ENCODE measurements at places on chromosomes 11 and 22.

GRCh38 chr11:2164861-2165555, 4.0 kb upstream of the INS start:
- DNase-seq, result no peak

DNA sequence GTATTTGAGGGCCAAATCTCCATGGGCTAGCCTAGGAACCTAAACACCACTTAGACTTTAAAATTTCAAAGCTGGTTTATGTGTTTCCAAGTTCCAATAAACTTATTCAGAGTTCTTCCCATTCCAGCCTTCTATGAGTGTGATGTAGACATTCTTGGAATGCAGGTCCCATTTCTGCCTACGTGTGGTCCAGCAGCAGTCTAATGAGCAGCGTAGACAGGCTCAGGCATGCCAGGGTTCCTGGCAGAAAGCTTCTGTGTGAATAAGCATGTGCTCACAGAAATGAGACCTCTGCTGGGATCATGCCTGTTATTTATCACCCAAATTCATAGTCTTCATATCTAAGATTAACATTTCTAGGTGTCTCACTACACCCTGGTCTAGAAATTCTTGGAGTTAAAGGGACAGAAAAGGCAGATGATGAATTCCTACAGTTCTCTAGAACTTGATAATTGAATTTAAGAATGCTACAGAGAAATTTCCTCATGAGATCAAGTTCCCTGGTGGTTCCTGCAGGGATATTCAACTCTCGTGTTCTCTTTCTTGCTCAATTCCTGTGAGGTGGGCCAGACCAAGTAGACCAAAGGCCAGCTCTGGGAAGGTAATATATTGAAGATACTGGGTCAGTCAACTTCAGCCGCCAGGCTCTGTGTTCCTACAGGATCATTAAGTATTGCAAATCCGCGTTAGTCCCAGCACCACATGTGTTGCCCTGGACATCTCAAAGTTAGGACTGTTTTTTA, 17.6 kb downstream of the RNF185 start:
- DNase-seq, result peak; percentile 45

GRCh38 chr11:35735903-35736302, 73.3 kb downstream of the TRIM44 start:
- DNase-seq, result no peak

- DNase-seq, result no peak
Observed at GRCh38 chr11:11426226-11426952, 73.3 kb upstream of the CSNK2A3 start.

- DNase-seq, result no peak
Observed at GRCh38 chr11:35200811-35201341, 61.9 kb downstream of the CD44 start.

DNA sequence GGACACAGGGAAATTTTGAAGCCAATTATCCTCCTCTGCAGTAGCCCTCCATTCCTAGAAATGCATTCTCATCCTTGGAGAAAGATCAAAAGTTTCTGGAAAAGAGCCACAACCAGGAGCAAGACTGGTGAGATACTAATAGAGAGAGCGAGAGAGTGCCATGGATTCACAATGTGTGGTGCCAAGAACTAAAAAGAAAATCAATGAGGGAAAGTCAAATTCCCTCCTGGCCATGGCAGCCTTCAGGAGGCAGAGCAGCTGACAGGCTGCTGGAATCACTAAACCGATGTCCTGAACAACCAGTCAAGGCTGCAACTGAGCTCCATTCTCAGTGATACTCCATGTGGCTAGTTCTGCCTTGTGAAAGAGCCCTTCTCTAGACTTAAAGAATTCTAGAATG, 561.0 kb downstream of the SOX6 start:
- DNase-seq, result no peak

DNA sequence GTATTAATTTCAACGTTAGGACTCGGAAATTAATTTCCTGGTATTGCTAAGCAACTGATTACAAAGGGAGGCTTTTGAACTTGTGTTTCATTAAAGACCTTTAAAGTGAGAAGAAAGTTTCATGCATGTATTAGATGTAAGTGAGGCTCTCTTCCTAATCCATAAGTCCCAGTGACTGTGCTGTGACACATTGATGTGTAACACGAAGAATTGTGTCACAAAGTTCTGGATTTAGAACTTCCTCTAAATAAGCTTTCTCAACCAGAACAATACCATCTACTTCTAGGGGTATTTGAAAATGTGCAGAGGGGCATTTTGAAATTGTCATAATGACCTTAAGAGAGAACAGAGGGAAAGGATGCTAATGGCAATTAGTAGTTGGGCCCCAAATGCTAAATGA, 14.4 kb downstream of the DCUN1D5 start:
- no peak for DNase-seq

- no peak for DNase-seq
Observed at GRCh38 chr11:131875611-131876010, 505.2 kb downstream of the NTM start.

DNA sequence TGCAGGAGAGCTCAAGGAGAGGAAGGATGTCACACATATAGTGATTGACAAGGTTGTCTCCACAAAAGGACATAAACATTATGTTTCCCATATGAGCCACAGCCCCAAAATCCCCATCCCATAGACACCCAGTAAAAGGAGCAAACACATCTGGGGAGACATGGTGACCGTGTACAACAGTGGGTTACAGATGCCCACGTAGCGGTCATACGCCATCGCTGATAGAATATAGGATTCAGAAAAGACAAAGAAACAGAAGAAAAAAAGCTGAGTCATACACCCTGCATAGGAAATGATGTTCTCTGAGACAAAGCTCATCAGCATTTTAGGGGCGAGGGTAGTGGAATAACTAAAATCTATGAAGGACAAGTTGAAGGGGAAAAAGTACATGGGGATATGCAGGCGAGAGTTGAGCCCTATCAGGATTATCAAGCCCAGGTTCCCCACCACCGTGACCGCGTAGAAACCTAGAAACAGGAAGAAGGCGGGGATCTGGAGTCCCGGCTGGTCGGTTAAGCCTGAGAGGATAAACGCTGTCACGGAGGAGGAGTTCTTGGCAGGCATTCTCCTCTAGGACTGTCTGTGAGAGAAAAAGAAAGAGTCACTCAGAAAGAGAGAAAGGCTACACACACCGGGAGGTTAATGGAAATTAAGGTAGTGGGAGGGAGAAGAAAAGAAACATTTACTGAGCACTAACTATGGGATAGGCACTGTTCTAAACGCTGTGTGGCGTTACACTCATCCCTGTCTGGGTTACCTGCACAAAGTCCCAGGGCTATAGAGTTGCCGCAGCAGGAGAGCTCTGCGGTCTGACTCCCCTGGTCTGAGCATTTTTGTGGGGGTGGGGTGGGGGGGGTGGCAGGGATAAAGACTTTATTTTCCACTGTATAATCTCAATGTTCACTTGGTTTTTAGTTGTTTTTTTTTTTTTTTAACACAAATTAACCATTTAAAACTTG, 36.1 kb upstream of the OR8B8 start:
- no peak for DNase-seq

GRCh38 chr11:118048472-118049370, 28.2 kb upstream of the TMPRSS4 start:
- DNase-seq, result no peak

- DNase-seq, result no peak
Observed at GRCh38 chr22:30017375-30018223, 62.7 kb upstream of the HORMAD2 start.

DNA sequence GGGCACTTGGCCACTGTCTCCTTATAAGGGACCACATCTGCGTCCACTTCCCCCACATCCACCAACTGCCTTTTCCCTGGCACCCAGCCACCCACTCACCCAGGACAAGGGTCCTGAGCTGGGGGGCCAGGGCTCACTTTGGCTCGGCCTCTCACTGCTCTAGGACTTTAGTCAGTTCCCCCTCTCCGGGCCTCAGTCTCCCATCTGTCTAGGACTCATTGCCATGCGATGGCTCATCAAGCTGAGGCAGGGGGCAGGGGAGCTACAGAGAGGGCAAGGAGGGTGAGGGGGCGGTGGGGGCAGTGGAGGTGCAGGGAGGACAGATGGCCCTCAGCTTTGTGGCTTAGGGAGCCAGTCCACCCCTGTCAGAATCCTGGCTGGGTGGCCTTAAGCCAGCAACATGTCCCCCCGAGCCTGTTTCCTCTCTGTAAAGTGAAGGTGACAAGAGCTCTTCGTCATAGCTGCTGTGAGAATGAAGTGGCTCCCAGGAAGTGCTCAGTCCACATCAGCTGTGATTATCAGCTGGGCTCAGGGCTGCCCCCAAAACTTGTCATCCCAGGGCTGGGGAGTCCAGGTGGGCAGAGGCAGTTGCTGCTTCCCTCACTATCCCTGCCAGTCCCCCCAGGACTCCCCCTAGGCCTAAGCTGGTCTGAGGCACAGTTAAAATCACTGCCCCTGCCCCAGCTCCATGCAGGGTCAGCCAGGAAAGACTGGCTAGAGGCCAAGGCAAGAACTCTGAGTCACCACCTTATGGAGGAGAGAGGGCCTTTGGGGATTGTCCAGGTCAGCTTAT, 14.9 kb downstream of the RAC2 start:
- DNase-seq, result peak; percentile 53

DNA sequence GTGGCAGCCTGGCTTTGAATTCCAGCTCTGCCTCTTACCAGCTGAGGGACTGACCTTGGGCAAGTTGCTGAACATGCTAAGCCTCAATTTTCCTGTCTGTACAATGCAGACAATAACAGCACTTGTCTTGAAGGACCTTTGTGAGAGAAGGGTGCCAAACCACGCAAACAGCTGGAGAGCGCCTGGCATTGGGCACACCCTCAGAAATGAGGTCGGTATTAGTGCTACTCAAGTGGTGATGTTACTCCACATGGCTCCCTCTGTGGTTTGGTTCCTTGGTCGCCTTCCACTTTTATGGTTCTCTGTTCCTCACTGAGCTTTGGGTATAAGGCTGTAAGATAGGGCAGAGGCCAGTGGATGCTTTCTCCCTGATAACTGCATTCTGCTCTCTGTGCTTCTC, 8.2 kb downstream of the UBASH3B start:
- no peak for DNase-seq

DNA sequence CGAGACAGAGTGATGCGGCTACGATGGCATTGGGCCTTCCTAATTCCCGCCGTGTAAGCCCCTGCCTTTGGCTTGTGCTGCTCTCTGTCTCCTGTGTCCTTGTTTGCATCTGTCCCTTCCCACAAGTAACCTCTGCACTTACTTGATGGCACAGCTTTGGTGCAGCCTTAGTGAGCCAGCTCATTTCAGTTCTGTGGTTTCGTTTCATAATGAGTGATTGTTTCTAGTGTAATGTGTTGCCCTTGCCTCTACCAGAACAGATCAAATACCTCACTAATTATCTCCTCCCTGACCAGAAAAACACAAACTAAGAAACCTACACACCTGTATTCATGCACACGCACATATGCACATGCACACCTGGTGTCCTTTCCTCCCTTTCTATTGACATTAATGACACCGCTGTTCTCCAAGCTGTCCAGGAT, 58.8 kb downstream of the GRK3 start:
- no peak for DNase-seq

DNA sequence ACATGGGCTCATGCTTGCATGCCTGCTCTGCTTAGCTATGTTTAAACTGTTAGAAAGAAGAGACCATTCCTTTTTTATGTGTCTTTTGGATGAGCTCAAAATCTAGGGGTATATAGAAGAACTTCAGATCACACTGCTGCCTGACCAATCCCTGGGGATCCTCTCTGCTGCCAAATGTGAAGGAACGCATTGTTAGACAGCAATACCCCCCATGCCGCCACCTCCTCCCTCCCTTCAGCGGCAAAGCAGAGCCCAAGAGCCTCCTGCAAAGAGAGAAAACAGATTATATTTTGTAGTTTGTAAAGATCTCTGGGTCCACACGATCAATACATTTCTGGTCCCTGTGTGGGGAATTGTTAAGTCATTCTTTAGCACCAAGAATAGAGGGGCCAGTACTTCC, 677.6 kb downstream of the NTM start:
- DNase-seq, result no peak

DNA sequence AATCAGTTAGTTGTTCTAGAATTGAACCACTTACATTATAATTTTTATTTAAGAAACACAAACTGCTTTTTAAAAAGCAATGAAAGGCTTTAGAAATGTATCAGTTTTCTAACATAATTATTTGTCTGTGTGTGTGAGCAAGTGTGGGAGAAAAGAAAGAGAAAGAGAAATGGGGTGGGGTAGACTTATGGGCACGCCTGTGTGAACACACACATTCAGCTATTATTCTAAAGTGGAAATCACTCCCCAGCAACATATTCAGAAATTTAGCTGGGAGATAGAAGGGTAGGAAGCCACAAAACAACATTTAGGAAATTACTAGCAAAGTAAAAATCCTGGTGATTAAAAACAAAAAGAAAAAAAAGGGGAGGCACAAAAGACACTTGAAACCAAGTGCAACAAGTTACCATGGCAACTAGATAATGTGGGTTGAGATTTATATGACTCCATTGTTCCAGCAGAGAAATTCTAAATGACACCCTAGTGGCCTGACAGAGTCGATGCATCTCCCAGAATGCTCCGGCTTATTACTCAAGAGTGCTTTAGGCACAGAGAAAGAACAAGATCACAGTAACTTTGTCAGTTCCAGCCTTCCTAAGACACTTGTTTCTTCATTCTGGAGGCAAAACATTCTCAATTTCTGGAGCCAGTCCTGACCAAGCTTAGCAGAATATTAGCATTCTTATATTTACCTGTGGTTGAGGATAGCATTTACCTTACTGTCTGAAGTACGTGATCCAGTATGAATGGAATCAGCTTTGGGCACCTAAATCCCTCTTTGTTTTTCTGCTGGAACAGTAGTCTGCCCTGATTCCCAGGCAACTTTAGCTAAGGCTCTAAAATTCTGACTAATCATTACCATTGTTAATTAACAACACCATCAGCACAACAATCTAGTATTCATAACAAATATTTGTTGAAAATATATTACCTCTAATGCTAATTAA, 444.4 kb downstream of the DLG2 start:
- DNase-seq, result peak; percentile 24

GRCh38 chr11:129930296-129930695, 34.9 kb upstream of the NFRKB start:
- no peak for DNase-seq

- peak; percentile 71 for DNase-seq
Observed at GRCh38 chr11:34977089-34977912, 60.9 kb downstream of the PDHX start.

DNA sequence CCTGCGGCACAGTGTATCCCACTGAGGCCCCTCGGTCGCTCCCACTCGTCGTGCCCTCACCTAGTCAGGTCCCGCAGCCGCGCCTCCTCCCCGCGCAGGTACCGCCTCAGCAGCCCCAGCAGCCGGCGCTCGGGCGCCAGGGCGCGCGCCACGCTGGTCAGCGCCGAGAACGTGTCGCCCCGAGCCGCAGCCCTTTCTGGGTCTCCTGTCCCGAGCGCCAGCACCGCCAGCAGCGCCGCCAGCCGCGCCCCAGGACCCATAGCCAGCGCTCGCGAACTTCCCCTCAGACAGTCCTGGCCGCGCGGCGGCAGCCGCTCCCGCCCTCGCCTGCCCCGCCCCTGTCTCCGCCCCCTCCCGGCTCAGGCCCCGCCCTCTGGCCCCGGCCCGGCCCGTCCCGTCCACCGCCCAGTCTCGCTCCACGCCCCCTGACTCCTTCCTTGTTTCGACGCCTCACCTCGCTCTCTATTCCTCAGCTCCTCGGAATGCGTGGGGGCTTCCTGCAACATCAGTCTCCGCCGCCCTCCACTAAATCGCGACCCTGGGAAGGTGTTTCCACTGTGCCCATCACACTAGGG, at the start of gene P4HA3:
TSS of gene P4HA3 (minus strand) at position 289 of the 575 bp plus-strand sequence. CDS start at position 260, 29 bp downstream.
- DNase-seq, result no peak

GRCh38 chr11:107824668-107825369, 33.8 kb downstream of the SLC35F2 start:
- no peak for DNase-seq
